ENCODE measurements at places on chromosomes 11 and 22. TPM values are rescaled to one million over a fixed set of nuclear protein-coding genes. Genes with fewer than 3 reads are reported as not detected.

DNA sequence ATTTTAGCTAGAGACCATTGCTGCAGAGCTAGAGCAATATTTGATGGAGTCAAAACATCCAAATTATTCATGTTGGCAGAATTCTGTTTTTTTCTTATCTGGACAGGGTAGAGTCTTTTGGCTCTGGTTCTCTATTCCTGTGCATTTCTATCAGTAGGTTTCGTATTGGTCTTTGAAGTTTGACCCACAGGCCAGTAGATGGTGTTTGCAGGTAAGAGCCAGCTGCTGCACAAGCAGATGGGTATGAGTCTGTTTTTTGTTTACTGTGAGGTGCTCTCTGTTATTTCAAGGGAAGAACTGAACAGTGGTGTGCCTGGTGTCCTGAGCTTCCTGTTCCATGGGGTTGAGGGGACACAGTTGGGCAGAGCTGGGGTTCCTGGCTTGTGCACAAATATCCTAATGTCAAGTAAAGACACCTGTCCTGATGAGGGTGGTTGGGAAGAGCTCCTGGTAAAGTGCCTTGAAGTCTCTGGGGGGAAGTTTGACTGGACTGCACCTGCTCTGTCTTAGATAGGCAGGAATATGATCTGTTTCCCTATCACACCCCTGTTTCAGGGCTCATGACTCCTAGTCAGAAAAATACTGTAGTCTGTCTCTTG lies 34.0 kb upstream of the SLC22A25 start:
- no peaks in the 10 kb centered on the region for H3K36me3 ChIP-seq
- no peak for DNase-seq
- peaks cover 17% of the 10 kb centered on the region for H3K27me3 ChIP-seq

DNA sequence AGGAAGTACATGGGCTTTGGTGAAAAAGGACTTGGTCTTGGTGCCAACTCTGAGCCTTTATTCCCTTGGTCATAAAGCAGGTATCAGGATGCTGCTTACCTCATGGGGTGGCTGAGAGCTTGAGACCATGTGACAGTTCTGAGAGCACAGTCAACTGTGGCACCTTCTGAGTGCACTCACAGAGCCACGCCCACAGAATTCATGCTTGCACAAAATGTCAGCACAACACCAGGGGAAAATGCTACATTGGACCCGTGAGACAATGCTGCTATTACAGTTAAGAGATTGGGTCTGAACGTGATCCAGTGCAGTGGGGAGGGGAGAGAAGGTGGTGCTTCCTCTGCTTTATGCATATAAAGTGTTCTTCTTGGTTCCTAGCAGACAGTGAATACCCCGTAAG lies 79.5 kb upstream of the SPON1 start:
- no peaks in the 10 kb centered on the region for H3K27me3 ChIP-seq
- peak; percentile 54 for DNase-seq
- H3K27ac ChIP-seq, result no peak overlapping the region
- H3K4me1 ChIP-seq, result peaks cover 7% of the 10 kb centered on the region
- H3K36me3 ChIP-seq, result no peaks in the 10 kb centered on the region

NNMT gene
- not detected for total RNA-seq

DNA sequence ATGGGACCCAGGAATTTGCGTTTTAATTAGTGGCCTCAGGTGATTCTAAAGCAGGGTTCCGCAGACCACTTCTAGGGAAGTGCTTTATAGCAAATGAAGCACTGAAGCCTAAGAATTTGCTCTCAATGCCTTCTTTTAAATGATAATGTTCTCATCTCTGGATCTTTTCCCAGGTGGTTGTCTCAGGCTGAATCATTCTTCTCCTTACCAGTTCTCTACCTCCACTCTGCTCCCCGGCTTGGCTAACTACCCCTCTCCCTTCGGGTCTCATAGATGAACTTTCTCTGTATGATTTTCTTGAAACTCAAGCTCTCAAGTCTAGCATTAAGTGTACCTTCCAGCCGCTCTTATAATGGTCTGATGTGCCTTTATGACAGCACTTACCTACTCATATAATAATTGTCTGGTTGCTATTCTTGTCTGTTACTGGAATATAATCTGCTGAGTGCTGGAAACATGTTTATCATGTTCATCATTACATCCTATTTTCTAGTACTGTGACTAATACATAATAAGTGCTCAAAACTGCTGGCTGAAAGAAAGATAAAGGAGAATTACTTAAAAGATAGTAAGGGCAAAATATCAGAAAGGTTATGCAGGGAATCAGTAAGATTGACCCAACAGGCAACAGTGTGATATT lies 195.9 kb upstream of the SESN3 start:
- H3K4me1 ChIP-seq, result no peaks in the 10 kb centered on the region
- no peak overlapping the region for H3K27ac ChIP-seq
- DNase-seq, result no peak
- no peak overlapping the region for H3K4me3 ChIP-seq

TESMIN gene
- 3.5 TPM for total RNA-seq

- H3K27me3 ChIP-seq, result peaks cover 4% of the 10 kb centered on the region
- peaks cover 2% of the 10 kb centered on the region for H3K36me3 ChIP-seq
- DNase-seq, result no peak
- H3K4me1 ChIP-seq, result no peaks in the 10 kb centered on the region
- H3K27ac ChIP-seq, result no peak overlapping the region
Measured at GRCh38 chr11:62087694-62088093, 36.1 kb upstream of the INCENP start.

- no peaks in the 10 kb centered on the region for H3K4me1 ChIP-seq
- no peak overlapping the region for H3K27ac ChIP-seq
Measured at GRCh38 chr11:109996060-109996459, 97.1 kb upstream of the ZC3H12C start.

GRCh38 chr22:25334162-25334490 lies 114.7 kb downstream of the CRYBB2 start:
- no peaks in the 10 kb centered on the region for H3K4me1 ChIP-seq
- DNase-seq, result peak; percentile 85
- no peaks in the 10 kb centered on the region for H3K27me3 ChIP-seq
- H3K4me3 ChIP-seq, result no peak overlapping the region
- no peaks in the 10 kb centered on the region for H3K36me3 ChIP-seq

DNA sequence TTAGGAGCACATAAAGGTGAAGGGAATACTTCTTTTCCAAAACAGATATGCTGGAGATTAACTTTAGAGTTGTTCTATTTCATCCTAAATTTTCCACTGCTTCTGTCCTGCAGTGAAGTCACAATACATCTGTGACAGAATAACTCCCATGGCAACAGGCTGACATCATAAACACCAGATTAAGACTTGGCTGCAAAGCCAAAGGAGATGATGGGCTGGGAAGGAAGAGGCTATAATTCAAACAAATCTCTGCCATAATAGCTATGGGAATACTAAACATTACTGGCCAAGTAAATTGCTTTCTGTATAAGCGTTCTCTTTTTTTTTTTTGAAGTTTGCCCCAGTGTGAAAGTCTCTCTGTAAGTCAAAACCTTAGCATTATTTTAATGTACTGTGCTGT lies 107.7 kb downstream of the CADM1 start:
- DNase-seq, result no peak
- no peaks in the 10 kb centered on the region for H3K36me3 ChIP-seq
- H3K4me1 ChIP-seq, result no peaks in the 10 kb centered on the region
- H3K27me3 ChIP-seq, result peaks cover 6% of the 10 kb centered on the region
- H3K4me3 ChIP-seq, result no peak overlapping the region
- H3K27ac ChIP-seq, result no peak overlapping the region

DNA sequence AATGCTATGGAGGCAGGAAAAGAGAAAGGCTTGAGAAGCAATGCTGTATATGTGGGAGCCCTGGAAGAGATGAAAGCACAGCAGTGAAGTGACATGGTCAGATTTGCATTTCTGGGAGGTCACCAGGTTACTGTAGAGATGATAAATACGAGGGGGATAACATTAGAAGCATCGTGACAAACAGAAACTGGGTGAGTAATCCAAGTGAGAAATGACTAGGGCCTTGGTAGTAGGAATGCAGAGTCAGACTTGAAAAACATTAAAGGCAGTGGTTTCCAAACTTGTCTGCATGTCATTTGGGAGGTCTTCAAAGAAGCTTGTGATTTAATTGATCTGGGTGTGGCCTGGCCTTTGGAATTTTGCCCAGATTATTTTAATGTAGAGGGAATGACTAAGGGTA lies 43.9 kb downstream of the CCDC34 start:
- no peak overlapping the region for H3K4me3 ChIP-seq
- no peak overlapping the region for H3K27ac ChIP-seq
- peak; percentile 16 for DNase-seq
- H3K4me1 ChIP-seq, result peaks cover 13% of the 10 kb centered on the region
- peaks cover 12% of the 10 kb centered on the region for H3K27me3 ChIP-seq

SCGB2A2 gene
- total RNA-seq, result not detected

RNF121 gene
- total RNA-seq, result 28.7 TPM

- H3K4me1 ChIP-seq, result no peaks in the 10 kb centered on the region
- H3K27me3 ChIP-seq, result no peaks in the 10 kb centered on the region
- no peak overlapping the region for H3K4me3 ChIP-seq
- DNase-seq, result no peak
- no peak overlapping the region for H3K27ac ChIP-seq
Measured at GRCh38 chr22:21448627-21449416, 18.4 kb upstream of the TMEM191C start.

DNA sequence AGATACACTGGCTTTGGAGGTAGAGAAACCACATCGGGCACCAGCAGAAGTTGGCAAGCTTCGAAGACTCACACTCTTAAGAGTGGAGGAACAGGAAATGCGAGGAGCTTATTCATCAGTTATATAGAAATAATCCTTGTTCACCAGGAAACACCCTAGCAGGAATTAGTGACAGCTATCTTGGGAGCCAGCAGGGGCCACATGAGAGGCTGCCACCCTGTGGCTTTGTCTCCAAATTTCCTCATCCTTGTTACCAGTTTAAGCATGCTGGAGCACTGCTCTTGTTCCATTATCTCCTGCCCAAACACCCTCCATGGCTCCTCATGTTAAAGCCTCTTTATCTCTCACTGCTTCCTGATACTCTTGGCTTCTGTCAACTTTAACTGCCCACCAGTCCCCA lies 131.0 kb downstream of the PLEKHA7 start:
- DNase-seq, result no peak
- H3K4me1 ChIP-seq, result peaks cover 4% of the 10 kb centered on the region
- H3K27me3 ChIP-seq, result peaks cover 2% of the 10 kb centered on the region
- no peak overlapping the region for H3K4me3 ChIP-seq
- H3K36me3 ChIP-seq, result peaks cover under 1% of the 10 kb centered on the region

PAK1 gene
- total RNA-seq, result 43.9 TPM

DNA sequence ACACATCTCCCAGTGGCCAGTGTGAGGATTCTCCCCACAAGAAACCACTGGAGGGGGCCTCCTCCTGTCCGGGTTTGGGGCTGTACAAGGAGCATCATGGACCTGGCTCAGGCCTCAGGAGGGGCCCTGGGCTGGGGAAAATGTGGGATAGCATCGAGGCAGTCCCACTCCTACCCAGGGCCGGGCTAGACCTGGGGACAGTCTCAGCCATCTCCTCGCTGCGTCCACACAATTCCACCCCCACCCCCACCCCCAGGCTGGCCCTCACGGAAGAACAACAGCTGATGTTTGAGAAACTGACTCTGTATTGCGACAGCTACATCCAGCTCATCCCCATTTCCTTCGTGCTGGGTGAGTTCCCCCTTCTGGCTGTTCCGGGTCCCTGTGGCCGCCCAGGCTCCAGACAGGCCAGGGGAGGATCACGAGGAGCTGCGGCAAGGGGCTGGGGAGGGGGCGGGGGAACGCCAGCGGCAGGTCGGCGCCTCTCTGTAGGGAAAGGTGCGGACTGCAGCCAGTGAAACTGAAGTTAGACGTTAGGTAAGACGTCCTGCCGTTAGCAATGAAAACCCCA lies 4.8 kb downstream of the BEST1 start:
- no peak overlapping the region for H3K27ac ChIP-seq
- no peak overlapping the region for H3K4me3 ChIP-seq
- no peaks in the 10 kb centered on the region for H3K36me3 ChIP-seq

DNA sequence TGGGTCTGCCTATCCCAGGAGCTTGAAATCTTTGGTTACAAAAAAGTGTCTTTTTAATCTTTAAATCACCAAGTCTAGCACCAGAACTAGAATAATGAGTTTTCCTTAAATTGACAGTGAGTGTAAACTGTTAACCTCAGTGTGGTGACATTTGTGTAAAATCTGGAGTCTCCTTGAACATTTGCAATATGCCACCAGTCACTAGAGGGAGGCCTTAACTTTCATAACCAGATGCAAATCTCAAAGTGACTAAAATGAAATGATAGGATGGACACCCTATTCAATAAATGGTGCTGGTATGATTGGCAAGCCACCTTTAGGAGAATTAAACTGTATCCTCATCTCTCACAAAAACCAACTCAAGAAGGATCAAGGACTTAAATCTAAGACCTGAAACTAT lies 8.3 kb upstream of the SCGB1D2 start:
- no peaks in the 10 kb centered on the region for H3K4me1 ChIP-seq
- H3K4me3 ChIP-seq, result no peak overlapping the region
- no peaks in the 10 kb centered on the region for H3K36me3 ChIP-seq
- peaks cover 29% of the 10 kb centered on the region for H3K27me3 ChIP-seq
- H3K27ac ChIP-seq, result no peak overlapping the region

FAM227A gene
- total RNA-seq, result 0.30 TPM

DNA sequence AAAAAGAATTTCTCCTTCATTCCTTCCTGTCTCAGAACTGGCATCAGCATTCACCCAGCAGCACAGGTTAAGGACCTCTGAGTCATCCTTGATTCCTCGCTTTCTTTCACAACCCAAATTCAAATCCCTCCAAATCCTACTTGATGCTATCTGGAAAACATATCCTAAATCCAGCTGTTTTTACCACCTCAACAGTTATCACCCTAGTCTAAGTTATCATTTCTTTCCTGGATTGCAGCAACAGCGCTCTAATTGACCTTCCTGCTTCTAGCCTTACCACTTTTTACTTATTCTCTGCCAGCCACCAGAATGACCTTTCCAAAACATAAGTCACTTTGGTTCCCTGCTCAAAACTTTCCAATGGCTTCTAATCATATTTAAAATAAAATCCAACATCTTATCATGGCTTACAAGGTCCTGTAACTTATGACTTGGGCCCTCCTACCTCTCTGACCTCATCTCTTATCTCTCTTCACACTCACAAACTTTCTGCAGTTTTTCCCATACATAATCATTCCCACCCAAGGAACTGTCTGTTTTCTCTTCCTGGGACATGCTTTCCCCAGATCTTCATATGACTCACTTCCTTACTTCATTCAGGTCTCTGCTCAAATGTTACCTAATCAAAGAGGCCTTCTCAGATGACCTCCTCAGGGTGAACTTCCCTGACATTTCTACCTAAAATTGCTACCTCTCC lies 119.4 kb downstream of the TTC28 start:
- no peak for DNase-seq
- H3K4me1 ChIP-seq, result no peaks in the 10 kb centered on the region
- peaks cover 15% of the 10 kb centered on the region for H3K27me3 ChIP-seq
- H3K4me3 ChIP-seq, result no peak overlapping the region
- H3K36me3 ChIP-seq, result no peaks in the 10 kb centered on the region

- no peak for DNase-seq
- H3K27me3 ChIP-seq, result peaks cover 78% of the 10 kb centered on the region
- no peak overlapping the region for H3K27ac ChIP-seq
- no peaks in the 10 kb centered on the region for H3K36me3 ChIP-seq
Measured at GRCh38 chr11:44320289-44320973, 10.5 kb upstream of the ALX4 start.

OR6A2 gene
- 0.25 TPM for total RNA-seq
